ENCODE measurements at places on chromosomes 12 and 14.

- DNase-seq = no peak
Measured at GRCh38 chr12:50618864-50619609, 114.3 kb downstream of the DIP2B start.

- no peak for DNase-seq
Measured at GRCh38 chr14:80570930-80571298, 359.6 kb upstream of the DIO2 start.

- no peak for DNase-seq
Measured at GRCh38 chr14:84826294-84826693, 703.6 kb upstream of the FLRT2 start.

DNA sequence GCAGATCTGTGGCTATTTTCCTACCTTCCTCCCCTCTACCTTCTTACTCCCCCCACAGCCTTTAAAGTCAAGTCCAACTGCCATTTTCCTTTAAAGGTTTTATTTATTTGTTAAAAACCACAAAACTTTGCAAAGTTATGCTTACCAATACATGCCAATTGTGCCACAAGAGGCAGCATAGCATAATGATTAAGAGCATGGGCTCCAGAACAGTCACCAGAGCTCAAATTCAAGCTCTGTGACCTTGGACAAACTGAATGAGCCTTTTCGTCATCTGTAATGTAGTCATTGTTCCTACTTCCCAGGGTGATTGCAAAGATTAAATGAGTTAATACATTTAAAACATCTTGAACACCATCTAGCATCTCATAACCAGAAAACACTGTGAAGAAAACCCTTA is 13.0 kb upstream of the FMNL3 start:
- DNase-seq = no peak

DNA sequence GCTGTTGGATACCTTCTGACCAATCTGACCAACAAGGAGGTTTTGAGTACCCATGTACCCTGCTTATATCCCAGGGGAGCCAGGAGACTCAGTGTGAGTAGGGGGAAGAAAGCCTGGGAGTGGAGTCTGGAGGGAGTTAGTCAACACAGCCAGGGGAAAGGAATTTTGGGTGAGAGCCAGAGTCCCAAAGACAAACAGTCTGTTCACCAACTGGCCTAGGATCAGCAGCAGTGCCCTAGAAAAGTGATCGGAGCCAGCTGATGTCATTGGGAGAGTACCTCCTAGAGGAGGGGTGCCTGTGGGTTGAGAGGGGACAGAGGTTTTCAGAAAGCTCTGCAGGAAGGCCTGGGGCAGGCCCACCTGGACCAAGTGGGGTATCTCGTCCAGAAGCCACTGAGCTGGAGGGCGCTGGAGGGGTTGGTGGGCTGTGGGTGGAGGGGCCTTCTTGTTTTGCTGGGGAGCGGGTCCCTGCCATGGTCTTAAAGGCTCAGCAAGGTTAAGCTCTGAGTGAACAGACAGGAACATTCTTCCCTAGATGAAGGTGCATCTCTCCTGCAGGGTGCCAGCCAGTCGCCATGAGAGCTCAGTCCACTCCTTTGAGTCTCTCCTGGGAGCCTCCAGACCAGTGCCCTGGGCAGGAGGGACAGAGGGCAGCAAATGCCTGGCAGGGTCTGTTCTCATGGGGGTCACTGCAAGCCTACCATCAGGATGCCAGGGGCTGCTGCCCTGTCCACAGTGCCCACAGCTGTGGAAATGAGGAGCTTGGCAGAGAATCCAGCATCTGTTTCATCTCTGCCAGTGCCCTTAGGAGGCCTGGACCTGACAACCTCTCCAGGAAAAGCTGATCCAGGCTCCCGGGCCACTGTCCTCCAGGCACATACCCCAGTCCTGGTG is 63.6 kb downstream of the CHGA start:
- DNase-seq = no peak

- DNase-seq = no peak
Measured at GRCh38 chr12:6058481-6059161, 65.8 kb downstream of the VWF start.

Measured in GM12865 (cell line).